ENCODE measurements at places on chromosomes 4 and X.

- peak; percentile 22 for DNase-seq
Measured at GRCh38 chr4:51885363-51885762, 42.4 kb downstream of the DCUN1D4 start.

DNA sequence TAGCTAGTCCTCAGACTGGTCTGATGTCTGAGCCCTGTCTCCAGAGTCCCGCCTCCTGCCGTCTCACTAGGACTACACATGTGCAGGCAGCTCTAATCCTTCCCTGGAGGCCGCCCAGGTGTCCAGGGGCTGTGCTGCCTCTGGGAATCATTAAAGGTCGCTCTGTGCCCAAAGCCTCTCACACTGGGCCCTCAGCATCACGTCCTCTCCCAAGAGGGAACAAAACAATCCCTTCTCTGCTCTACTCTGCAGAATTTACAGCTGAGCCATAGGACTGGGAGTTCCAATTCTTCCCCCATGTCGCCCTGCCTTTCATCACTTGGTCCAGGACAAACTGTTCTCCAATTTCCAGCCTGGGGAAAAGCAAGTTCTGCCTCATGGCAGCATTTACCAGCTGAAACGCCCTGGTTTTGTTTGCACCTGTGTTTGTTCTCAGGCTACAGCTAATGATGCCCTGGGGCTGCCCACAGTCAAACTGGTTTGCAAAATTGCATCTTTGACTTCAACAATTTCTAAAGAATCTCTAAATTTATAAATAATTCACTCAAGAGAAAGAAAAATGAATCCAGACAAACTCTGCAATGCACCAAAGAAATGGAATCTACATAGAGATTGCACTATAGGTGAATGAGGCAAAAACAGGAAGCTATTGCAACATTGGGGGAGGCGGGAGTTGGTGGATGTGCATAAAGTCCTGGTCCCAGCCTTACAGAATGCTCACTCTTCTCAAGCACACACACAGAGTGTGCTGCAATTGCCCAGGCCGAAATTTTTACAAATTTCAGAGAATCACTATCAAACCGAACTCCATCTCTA lies 7.2 kb upstream of the MRFAP1 start:
- no peak for DNase-seq

GRCh38 chr4:89586864-89587263 lies 250.1 kb downstream of the SNCA start:
- no peak for DNase-seq

DNA sequence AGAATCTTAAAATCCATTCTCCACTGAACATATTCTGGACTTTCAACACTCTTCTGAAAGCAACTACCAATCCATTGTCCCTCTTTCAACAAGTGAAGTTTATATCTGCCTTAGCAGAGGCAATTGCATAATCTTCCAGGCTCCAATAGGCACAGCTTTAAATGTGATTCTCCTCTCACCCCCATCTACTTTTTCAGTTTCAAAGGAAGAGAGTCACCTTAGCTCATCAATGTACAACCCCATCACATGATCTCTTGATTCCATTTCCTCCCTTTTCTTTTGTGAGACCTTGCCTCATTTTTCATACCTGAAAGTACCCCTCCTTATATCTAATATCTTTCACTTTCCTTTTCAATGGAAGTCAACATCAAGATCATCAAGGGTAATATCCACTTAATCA lies 921.7 kb upstream of the EPHA5 start:
- no peak for DNase-seq

GRCh38 chr4:154578919-154579318 lies 11.6 kb downstream of the FGA start:
- no peak for DNase-seq

GRCh38 chr4:113534711-113535110 lies 226.8 kb downstream of the CAMK2D start:
- DNase-seq = no peak

GRCh38 chr4:55033296-55033695 lies 92.1 kb downstream of the KDR start:
- no peak for DNase-seq

GRCh38 chr4:189200353-189200752 lies 740.3 kb upstream of the FRG1 start:
- DNase-seq = no peak

- DNase-seq = no peak
Measured at GRCh38 chrX:72020204-72020603, 109.6 kb downstream of the NHSL2 start.

GRCh38 chrX:111581086-111581485 lies 69.6 kb downstream of the SERTM2 start:
- no peak for DNase-seq

- DNase-seq = no peak
Measured at GRCh38 chrX:23749129-23749528, 6.1 kb upstream of the ACOT9 start.

DNA sequence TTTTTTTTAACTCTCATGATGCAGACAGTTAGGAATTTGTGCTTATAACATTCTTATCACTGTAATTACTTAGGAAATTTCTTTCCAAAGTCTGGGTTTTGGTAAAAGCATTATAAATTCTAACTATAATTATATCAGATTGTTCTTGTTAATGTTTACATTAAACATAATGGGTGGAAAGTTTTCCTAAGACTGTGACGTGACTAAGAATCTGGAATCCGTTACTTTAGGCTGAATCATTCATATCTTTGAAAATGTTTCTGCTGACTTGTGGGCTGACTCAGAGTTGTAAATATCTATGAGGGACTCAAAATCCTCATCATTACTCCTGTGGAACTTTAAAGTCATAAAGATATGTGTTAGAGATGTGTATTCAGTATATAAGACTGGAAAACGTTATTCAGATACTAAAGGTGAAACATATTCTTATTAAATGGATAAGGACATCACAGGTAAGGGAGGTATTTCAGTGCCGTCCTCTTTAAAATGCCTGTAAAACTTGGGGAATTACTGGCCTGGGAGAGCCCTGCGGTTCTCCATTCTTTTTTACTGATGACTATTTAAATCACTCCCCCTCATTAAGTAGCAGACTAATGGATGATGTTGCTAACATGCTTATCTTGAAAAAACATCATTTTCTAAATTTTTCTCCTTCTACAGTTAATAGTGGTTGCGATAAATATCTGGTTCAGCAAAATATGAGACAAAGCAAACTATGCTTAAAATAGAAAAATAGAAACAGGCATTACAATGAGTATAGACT lies 159.0 kb downstream of the DCLK2 start:
- DNase-seq = no peak

DNA sequence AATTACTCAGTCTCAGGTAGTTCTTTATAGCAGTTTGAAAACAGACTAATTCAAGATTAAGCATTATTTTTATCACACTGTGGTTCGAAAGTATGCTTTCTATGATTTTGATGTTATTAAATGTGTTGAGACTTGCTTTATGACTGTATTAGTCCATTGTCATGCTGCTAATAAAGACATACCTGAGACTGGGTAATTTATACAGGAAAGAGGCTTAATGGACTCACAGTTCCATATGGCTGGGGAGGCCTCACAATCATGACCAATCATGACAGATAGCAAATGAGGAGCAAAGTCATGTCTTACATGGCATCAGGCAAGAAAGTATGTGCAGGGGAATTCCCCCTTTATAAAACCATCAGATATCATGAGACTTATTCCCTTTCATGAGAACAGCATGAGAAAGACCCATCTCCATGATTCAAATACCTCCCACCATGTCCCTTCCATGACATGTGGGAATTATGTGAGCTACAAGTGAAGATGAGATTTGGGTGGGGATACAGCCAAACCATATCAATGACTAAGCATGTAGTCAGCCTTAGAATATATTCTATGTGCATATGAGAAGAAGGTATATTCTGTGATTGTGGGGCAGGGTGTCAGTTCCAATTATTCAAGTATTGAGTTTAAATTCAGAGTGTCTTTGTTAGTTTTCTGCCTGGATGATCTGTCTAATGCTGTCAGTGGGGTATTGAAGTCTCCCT lies 44.6 kb upstream of the UGT2A1 start:
- DNase-seq = no peak

GRCh38 chr4:1469043-1469442 lies 62.8 kb upstream of the NKX1-1 start:
- no peak for DNase-seq

DNA sequence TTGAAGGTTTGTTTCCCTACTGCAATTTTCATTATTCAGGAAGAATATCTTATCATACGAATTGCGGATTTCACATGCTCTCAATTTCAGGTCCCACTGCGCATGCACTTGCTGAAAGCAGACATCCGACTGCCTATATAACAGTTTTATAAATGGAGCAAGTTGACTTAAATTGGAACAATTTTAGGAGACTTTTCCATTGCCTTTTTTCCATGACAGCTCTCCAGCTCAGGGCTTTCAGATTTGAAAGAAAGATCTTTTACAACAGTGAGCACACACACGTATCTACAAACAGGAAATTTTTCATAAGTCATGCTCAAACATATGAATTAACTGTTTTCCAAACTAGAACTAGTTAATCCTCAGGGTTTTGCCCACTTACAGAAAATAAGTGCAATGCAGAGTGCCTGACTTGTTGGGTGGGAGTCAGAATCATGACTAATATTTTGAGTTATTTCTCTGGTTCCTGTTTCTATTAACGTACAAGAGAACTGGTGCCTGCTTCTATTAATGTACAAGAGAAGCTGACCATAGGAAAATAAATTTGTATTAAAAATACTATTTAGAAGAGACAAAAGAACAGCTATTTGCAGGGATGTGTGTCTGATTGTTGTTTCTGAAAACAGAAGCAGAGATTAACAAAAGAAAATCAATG lies 137.9 kb downstream of the GPC3 start:
- DNase-seq = no peak

DNA sequence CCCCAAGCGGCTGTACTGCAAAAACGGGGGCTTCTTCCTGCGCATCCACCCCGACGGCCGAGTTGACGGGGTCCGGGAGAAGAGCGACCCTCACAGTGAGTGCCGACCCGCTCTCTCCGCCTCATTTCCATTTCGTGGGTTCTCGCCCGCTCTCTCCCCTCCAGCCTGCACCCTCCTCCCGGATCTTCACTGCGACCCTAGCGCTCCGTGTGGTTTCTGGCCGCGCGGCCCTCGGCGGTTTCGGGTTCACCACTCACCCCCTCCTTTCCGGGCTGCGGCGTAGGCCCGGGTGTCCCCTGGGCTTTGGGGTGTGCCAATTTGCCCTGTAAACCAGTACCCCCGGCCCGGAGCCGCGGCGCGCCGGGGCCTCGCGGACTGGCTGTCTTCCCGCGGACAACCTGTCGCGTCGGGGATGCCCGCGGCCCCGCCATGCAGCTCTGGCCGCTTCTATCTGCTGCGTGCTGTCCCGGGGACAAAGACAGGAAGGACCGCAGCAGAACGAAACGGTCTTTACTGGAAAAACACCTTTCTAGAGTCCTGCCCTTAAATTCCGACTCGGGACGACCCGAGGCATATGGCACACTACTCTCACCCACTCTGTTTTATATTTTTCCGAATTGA lies 737 bp downstream of the FGF2 start:
- peak; percentile 83 for DNase-seq

DNA sequence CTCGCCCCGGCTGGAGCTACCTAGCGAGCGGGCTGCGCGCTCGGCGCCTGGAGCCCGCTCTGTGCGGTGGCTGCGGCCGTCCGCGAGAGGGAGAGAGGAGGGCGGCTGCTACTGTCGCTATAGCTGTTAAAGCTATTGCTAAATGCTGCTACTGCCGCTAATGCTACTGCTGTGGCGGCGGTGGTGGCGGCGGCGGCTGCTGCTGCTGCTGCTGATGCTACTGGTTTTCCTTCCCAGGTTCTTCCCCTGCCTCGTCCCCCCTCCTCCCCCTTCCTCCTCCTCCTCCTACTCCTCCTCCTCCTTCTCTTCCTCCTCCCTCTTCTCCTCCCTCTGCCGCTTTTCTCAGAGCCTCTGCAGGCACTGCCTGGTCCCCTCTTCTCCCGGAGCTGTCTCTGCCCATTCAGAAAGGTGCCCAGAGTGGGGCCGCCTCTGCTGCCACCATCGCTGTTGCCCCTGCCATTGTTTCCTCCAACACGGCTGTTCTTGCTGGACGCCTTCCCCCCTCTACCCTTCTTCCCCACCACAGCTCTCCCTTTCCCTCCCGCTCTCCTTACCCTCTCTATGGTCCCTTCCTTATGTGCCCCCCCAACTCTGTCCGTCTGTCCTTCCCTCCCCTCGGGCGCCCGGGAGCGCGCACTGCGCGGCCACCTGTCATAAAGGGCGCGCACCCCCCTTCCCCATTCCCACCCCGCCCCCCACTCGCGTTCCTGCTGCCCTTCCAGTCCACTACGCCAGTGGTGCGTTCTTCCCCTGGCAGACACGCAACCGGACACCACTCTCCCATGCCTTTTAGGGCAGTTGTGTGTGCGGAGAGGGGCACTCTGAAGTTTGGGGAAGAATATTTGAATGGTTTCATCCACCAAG lies at the start of gene NEXMIF:
TSS of gene NEXMIF (minus strand) at position 228 of the 864 bp plus-strand sequence.
- peak; percentile 52 for DNase-seq

DNA sequence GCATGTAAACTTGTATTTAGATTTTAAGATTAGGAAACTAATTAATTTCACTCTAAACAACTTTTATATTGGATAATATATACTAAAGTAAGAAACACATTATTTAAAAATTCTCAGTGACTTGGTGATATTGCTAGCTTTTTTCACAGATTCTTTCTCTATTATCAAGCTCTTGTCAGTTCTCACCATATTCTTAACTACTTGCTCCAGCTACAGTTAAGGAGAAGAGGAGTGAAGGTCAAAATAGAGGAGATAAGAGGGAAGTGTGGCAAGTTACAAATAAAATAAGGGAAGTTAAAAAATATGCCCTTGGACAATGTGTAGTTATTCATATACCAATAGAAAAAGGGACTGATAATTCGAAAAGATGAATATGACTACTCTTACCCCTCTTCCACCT lies 34.7 kb upstream of the NAF1 start:
- DNase-seq = no peak

- no peak for DNase-seq
Measured at GRCh38 chrX:70039758-70040157, 10.0 kb downstream of the AWAT2 start.

DNA sequence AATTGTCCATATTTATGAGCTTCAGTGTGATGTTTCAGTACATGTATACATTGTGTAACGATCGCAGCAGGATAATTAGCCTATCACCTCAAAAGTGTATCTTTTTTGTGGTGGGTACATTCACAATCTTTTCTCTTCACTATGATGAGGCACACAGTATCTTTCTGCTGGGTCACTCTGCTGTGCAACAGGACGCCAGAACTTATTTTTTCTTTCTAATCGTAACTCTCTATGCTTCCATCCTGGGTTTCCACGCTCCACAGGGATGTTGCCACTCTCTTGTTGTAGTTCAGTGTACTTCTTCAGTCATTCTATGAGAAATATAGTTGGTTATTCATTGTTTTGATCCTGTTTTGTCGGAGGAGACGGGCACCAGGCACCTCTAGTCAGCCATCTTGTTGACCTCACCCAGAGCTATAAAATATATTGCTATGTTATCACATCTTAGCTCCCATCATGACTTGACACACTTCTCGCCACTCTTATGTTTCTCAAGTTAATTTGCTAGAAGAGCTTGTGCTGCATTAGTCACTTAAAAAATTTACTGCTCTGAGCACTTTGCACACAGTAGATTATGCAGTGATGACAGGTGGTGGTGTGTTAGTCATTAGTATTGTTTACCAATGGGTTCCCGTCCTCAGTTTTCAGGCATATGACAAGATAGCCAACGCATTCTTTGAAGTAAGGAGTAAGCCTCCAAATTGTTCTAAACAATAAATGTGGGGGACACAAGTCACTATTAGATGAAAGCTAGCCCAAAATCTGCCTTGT lies 1002.7 kb upstream of the PCDH7 start:
- no peak for DNase-seq

Data from GM20000 (cell line).